ENCODE measurements at places on chromosomes 13 and 19. TPM values are rescaled to one million over a fixed set of nuclear protein-coding genes. Genes with fewer than 3 reads are reported as not detected.

GRCh38 chr13:98339684-98340425, 162.8 kb upstream of the RNF113B start:
- no peak for DNase-seq

DNA sequence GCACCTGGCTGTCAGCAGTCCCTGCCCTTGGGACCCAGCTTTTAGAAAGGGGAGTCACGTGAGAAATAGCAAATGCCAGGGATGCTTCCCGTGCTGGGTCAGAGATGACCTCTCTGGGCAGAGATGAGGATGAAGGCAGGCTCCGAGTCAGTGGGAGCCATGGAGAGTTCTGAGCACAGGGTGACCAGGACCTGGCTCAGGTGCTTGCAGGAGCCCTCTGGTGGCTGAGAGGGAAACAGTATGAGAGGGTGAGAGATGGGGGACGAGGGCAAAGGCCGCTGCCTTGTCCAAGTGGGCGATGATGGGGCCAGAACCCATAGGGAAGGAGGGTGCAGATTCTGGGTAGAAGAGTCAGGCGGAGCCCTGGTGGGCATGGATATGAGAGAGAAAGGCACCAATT, 15.8 kb downstream of the TMED1 start:
- DNase-seq, result no peak

DNA sequence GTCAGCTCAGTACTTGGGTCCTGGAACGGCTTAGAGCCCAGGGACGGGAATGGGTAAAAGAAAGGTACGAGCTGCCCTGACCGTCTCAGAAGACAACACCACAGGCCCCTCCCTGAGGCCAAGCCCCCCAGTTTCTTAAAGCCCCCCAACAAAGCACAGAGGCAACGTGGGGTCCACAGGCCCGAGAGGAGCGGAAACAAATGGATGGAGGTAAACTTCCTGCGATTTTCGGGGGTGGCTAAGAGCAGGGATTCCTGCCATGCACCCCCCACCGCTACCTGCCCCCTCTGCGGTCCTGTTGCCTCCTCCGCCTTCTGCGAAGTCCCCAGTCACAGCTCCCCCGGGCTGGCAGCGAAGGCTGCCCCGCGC, 48.2 kb downstream of the PTPRS start:
- no peak for DNase-seq

DNA sequence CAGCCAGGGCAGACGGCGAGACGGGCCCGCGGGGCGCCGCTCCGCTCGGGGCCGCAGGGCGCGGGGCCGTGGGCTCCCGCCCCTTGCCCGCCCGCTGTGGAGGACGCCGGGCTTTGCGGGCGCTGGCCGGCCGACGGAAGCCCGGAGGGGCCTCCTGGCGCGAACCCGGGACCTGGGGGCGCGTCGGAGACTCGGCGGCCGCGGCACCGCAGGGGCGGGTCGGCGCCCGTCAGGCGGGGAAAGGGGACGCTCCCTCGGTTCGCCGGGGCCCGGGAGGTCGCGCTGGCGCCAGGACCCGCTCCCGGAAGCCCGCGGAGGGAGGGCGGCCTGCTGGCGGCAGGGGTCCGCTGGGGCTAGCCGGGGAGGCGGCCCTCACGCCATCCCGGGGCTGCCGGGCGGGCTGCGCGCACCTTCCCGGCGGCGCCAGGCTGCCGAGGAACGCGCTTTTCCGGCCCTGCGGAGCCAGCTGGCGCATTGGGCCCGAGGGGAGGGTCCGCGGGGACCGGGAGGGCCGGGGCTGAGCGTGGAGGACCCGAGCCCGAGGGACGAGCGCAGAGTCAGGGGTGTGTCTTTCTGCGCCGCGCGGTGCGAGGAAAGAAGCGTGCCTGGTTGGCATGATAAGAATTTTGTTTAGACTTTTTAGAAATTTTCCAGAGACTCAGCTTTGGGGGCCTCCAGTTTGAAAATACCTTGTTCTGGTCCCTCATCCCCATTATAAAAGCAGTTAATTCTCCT, 511 bp downstream of the GARRE1 start:
- DNase-seq, result peak; percentile 42

DNA sequence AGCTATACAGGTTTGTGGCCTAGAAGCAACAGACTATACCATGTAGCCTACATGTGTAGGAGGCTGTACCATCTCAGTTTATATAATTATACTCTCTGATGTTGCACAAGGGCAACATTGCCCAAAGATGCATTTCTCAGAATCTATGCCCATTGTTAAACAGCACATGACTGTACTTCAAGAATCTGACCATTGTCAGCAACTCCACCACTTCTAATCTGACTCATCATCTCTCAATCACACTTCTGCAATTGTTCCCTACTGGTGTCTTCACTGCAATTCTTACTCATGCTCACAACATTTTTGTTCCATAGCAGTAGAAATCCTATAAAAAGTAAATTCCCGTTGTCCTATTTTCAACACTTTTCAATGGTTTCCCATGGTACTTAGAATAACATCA, 63.9 kb upstream of the ATXN8OS start:
- no peak for DNase-seq

- no peak for DNase-seq
These were observed 108.1 kb upstream of the GJB6 start for GRCh38 chr13:20340136-20340758.

The FOSB gene
- 2.0 TPM for total RNA-seq

The PLIN5 gene
- total RNA-seq, result 0.82 TPM

The ILF3 gene
- 132 TPM for total RNA-seq
